CMK (cell line): ENCODE measurements at places on chromosomes 4 and X.

DNA sequence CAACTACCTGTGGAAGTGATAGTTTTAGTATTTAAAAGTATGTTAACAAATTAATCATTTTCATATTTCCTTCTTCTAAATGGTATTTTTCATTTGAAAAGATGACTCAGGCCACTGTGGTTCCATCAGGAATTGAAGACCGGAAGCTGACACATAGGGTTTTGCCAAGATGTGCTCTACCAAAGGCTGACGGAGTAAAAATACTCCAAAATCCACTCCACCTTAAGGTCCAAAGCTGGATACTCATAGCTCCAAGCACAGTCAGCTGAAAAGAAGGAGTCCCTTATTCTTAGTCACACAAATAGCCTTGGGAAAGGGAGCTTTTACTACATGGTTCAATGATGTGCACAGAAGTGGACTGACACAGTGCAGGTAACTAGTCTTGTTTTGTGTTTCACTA is 472.0 kb downstream of the ARAP2 start:
- DNase-seq, result no peak

GRCh38 chr4:105305019-105305836 is 158.6 kb downstream of the TET2 start:
- no peak for DNase-seq

DNA sequence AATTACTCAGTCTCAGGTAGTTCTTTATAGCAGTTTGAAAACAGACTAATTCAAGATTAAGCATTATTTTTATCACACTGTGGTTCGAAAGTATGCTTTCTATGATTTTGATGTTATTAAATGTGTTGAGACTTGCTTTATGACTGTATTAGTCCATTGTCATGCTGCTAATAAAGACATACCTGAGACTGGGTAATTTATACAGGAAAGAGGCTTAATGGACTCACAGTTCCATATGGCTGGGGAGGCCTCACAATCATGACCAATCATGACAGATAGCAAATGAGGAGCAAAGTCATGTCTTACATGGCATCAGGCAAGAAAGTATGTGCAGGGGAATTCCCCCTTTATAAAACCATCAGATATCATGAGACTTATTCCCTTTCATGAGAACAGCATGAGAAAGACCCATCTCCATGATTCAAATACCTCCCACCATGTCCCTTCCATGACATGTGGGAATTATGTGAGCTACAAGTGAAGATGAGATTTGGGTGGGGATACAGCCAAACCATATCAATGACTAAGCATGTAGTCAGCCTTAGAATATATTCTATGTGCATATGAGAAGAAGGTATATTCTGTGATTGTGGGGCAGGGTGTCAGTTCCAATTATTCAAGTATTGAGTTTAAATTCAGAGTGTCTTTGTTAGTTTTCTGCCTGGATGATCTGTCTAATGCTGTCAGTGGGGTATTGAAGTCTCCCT is 44.6 kb upstream of the UGT2A1 start:
- no peak for DNase-seq

- DNase-seq, result no peak
These were observed 51.4 kb upstream of the LRAT start for GRCh38 chr4:154692304-154692818.

DNA sequence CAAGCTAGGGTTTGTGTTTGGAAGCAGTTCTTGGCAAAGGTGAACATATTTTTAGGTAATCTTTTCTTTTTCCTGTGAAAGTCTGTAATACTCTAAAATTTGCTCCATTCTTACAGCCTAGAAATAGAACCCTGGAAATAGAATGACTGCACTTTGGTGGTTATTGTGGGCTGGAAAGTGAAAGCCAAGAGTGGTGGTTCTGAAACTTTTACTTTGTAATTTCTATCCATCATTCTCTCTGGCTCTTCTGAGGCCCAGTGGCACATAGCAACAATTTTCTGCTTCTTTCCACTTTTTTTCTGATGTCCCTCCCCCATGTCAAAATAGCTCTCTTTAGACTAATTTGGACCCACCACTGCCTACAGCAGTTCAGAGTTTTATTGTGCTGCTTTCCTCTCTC is 300.4 kb upstream of the RPS6KA3 start:
- no peak for DNase-seq

GRCh38 chr4:40363945-40364344 is 28.8 kb downstream of the CHRNA9 start:
- no peak for DNase-seq

DNA sequence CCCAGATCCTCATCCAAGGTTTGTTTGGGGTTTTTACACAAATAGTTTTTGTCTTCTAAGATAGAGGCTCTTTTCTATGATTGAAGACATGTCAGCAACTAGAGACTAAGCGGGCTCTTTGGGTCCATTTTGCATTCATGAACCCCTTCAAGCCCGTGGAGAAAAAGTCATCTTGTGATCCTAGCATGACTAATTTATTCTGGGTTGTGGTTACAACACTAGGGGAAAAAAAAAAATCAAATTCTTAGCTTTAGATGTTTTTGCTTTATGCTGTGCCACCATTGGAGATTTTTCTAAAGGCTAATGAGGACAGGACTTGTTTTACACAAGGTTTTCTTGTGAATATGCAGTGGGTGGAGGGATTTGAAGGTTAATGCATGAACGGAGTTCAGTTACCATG is 440.0 kb downstream of the PCDH7 start:
- DNase-seq, result no peak

- DNase-seq, result no peak
These were observed 67.3 kb upstream of the LHFPL1 start for GRCh38 chrX:112746812-112747595.

GRCh38 chr4:40731361-40731760 is 18.4 kb upstream of the NSUN7 start:
- DNase-seq, result no peak

GRCh38 chr4:145130788-145131399 is 32.8 kb downstream of the ABCE1 start:
- DNase-seq, result no peak

GRCh38 chr4:159293811-159294515 is 191.1 kb downstream of the RAPGEF2 start:
- DNase-seq, result no peak

- DNase-seq, result no peak
These were observed 1.8 kb upstream of the NAA15 start for GRCh38 chr4:139299536-139299935.

- DNase-seq, result no peak
These were observed 137.4 kb upstream of the STIM2 start for GRCh38 chr4:26723216-26723615.
